ENCODE measurements at places on chromosomes 11 and 22.

- DNase-seq = no peak
Measured at GRCh38 chr11:126893796-126894195, 106.8 kb downstream of the KIRREL3 start.

DNA sequence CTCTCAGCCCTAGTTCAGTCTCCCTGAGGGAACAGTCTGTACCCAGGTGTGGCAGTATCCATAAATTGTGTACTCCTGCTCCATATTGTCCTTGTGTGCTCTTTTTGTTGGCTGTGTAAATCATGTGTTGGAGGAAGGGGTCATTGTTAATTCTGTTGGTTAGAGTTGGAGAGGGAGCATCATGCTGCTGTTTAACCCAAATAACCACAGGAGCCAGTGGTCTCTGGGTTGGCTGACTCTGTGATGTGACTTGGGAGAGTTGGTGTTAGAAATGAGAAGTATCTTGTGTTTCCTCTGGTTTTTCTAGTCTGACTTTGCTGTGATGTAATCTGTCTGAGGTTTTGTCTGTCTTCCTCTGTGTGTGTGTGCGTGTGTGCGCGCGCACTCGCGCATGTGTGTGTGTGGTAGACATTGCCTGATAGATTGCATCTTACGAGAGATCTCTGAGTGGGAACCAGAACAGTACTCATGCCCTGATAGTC, 30.5 kb downstream of the CTNND1 start:
- peak; percentile 68 for DNase-seq

- no peak for DNase-seq
Measured at GRCh38 chr11:69891421-69892236, 72.4 kb upstream of the FGF3 start.

- no peak for DNase-seq
Measured at GRCh38 chr22:35971456-35972119, 57.0 kb downstream of the RBFOX2 start.

DNA sequence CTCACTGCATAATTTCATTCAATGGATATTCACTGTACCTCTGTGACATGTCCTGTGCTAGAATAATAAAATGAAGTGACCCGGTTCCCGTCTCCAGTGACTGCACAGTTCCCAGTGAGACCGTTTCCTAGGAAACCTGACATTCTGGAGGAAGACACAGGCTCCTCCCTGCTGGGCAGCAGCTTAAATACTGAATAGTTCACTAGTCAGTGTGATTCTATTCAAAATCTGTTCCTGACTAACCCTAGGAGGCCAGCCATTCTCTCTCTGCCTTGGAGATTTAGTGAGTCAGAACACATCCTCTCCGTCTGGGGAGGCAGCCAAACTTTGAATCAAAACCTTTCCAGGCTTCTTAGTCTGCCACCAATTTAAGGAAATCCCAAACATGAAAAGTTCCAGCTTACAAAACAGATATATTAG, 11.3 kb downstream of the TRIM66 start:
- no peak for DNase-seq

DNA sequence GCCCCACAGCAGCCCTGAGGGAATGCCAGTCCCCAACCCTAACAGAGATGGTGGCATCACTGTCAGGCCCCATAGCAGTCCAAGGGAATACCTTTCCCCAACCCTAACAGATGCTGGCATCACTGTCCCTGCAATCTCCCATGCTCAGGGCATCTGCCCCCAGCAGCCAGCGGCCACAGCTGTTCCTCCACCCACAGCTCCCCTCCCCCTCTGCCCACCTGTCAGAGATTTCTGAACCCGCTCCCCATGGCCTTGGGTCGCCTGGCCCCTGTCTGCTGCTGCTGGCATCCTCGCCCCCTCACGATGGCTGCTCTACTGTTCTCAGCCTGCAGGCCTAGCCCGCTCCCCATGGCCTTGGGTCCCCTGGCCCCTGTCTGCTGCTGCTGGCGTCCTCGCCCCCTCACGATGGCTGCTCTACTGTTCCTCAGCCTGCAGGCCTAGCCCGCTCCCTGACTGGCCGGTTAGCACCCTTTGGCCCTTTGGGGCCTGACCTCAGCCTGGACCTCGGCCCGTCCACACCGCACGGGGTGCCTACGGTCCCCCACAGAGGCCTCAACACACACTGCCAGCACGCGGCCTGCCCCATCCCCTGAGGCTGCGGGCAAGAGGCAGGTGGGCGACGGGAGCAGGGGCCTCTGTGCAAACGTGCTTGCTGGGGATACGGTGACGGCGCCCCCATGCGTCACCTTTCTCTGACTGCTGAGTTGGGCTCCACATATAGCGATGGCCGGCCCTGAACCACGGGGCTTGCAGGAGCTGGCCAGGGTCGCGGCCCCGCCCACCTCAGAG, 20.7 kb downstream of the CHID1 start:
- no peak for DNase-seq
